ENCODE measurements at places on chromosomes 1 and 21.

DNA sequence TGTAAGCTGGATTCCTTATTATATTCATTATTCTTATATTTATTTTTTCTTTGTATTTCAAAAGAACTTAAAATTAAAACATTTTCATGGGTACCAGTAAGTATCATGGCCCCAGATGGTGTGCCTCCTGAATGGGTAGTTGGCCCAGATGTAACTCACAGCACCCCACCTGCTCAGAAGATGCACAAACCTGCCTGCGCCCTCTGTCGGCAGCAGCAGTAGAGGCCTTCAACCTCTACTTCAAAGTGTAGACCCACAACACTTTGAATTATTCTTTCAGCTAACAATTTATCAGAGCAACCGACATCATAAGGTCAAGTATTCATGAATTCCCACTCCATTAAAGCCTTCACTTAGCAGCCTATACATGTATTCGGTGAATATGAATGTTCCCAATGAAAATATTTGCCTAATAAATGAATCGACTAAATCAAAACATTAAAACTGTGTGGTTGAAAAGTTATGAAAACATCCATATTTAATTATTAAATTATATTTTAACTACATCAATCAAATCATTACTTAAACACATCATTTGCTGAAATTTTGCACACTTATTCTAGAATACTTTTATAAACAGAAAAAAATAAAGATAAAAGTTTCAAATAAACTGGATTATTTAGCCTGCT is 25.4 kb downstream of the PIGM start:
- peak; percentile 73 for DNase-seq

GRCh38 chr1:98119796-98120195 is 199.0 kb upstream of the DPYD start:
- peak; percentile 79 for DNase-seq

DNA sequence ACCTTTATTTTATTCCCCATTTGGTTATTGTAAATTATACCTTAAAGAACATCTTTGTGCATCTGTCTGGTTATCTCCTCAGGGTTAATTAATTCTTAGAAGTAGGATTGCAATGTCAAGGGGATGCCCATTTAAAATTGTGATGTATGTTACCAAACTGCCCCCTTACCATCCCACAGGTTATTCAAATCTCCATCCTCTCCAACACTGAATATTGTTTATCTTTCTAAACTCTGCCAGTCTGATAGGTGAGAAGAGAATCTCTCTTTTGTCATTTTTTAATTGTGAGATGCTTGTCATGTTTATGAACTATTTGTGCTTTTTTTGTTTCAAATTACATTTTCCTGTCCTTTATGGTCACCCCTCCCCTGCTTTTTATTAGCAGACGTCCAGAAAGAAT is 55.8 kb downstream of the VWA5B1 start:
- no peak for DNase-seq

- no peak for DNase-seq
These were observed 9.2 kb downstream of the IL12RB2 start for GRCh38 chr1:67316918-67317317.

- DNase-seq: no peak
These were observed 192.5 kb upstream of the GREM2 start for GRCh38 chr1:240804475-240804874.

DNA sequence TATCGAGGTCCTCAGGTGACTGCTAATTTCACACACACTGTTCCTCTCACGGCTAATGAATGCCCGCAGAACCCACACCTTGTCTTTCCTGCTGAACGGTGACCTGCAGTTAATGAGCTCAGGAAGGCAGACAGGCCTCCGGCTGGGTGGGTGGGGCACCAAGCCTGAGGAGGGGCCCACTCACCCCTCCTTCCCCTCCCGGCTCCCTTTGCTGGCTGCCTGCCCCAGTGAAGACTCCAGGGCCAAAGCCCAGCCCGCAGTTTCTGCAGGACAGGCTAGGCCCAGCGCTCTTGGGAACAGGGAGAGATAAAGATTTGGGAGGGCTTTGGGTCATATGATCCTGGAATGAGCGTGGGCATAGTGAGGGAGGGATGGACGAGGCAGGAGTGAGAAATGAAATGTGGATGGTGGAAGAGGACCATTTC is 26.4 kb downstream of the FOXO6 start:
- DNase-seq: peak; percentile 89

DNA sequence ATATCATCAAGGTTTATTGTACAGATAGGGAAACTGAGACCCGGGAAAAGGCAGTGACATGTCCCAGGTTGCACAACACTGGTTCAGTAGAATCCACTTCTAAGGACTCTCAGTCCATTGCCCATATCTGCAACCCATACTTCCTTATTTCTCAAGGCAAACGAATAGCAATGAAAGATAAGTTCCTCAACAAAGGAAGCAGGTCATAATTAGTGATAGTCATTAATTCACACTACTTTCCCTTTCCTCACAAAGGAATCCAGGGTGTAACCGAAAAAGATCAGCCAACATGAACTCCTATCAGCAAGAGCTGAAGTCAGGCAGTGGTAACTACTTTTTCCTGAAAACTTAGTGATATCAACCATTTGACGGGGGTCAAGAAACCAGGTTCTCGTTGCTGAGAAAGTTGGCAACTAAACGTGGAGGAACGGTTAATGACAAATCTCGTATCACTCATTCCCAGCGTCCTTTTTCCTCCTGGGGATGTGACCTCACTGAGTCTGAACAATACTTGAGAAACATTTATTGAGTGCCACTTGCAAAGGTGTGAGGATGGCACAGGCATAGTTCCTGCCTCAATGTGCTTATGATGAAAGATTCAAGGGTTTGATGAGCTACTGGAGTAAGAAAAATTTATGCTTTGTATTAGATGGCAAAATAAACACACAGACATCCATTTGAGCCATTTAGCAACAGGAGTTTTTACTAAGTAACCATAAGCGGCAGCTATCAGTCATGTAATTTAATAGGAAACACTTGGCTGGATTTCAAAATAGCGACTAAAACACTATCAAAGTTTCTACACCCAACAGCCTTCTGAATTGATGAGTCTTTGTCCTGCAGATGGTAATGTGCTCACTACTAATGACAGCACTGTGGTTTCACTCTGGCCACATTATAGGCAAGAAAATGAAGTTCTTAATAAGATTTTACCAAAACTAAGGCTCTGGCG is 82.3 kb downstream of the PLPP3 start:
- DNase-seq: no peak

- DNase-seq: no peak
These were observed 5.6 kb downstream of the TBX19 start for GRCh38 chr1:168285971-168286927.

DNA sequence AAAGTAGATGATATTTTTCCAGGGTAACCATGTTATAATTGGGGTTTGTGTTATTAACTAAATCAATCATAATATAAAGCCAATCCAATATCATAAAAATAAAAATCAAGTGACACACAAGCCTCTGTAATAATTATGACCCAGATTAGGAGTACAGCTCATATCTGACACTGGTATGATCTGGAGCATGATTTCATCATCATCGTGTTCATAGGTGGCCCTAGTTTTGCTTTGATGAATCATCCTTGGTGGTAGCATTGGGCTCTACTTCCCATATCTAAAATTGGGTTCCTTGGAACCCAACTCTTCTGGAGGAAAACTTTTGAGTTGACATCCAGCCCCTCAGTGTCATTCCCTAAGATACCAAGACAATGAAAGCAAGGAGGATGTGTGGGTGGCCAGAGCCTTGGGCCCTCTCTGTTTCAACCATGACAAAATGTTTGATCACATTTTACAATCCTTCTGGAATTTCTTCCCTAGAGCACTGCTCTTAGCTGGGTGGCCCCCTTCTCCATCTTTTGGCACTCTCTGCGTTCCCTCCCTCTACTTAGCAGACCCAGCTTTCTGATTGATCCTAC is 37.0 kb upstream of the ENAH start:
- no peak for DNase-seq

GRCh38 chr1:203098914-203099520 is 13.2 kb upstream of the MYOG start:
- DNase-seq: no peak

- DNase-seq: no peak
These were observed 60.4 kb downstream of the VANGL2 start for GRCh38 chr1:160460683-160461287.

- DNase-seq: no peak
These were observed 317.6 kb upstream of the PLD5 start for GRCh38 chr1:242842094-242842493.

GRCh38 chr1:176211396-176212165 is 4.5 kb upstream of the COP1 start:
- DNase-seq: no peak

- DNase-seq: no peak
These were observed 1.1 kb downstream of the ICMT start for GRCh38 chr1:6234502-6235295.

GRCh38 chr1:27561124-27561899 is 42.6 kb downstream of the AHDC1 start:
- DNase-seq: no peak

- DNase-seq: no peak
These were observed 31.8 kb downstream of the ZNF644 start for GRCh38 chr1:90989990-90990389.

DNA sequence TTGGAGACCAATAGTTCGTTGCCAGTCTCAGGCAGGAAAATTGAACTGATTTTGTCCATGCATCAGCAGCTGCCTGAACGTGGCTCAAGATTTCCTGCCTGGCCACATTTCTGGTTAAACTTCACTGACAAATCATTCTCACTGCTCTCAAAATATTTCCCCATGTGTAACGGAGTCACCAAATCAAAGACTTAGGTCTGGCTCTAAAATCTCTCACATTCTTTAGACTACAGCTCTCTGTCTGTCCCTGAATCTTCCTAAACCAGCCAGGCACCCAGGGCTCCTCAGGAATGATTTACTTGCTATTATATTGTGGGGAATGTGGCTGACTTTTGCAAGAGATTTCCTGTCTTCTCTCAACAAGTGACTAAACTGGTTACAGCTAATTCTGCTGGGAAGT is 49.2 kb upstream of the GJA8 start:
- DNase-seq: no peak

- no peak for DNase-seq
These were observed 142.1 kb downstream of the KCNT2 start for GRCh38 chr1:196466166-196466565.

DNA sequence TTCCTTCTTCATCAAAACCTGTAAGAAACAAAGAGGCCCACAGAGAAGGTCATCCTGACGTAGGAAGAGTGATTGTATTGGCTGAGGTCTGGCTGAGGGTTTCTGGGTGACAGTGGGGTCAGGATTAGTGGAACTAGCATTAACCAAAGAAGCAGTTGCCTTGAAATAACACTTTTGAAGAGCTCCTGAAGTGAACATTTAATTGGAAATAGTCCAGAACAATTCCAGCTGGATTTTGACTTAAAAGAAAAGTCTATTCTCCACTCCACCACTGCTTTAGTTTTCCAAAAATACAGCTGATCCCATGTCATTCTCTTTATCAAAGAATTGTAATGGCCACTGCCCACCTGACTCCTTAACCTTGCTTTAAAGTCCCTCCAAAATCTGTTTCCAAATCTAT is 27.7 kb downstream of the CASQ2 start:
- DNase-seq: no peak

- no peak for DNase-seq
These were observed 2.8 kb upstream of the PHLDA3 start for GRCh38 chr1:201471772-201472171.

DNA sequence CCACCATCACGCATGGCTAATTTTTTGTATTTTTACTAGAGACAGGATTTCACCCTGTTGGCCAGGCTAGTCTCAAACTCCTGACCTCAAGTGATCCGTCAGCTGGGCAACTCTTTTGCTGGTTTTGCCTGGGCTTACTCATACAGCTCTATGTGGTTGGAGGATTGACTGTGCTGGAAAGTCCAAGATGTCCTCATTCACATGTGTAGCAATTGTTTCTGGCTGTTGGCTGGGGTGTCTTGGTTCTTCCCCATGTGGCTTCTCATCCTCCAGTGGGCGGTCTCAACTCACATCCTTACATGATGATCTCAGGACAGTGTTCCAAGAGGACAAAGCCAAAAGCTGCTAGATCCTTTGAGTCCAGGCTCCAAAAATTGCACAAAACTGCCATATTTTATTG is 53.3 kb downstream of the TEX35 start:
- no peak for DNase-seq

DNA sequence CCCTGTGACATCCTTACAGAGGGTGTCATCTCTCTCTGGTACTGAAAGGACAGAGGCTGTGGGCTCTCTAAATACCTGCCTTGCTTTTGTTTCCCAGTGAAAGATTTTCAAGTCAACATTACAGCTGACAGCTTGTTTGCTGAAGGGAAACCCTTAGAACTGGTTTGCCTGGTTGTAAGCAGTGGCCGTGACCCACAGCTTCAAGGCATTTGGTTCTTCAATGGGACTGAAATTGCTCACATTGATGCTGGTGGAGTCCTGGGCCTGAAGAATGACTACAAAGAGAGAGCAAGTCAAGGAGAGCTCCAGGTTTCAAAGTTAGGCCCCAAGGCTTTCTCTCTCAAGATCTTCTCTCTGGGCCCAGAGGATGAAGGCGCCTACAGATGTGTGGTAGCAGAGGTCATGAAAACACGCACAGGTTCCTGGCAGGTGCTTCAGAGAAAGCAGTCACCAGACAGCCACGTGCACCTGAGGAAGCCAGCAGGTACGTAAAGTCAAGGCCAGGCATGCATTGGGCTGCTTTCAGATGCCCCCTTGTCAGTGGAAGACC is 11.8 kb downstream of the CD101 start:
- DNase-seq: no peak

GRCh38 chr1:77134359-77134758 is 84.9 kb downstream of the PIGK start:
- DNase-seq: no peak

GRCh38 chr1:52628614-52629324 is 4.2 kb upstream of the SHISAL2A start:
- no peak for DNase-seq

- DNase-seq: no peak
These were observed 15.1 kb downstream of the ERRFI1 start for GRCh38 chr1:8011016-8011415.

- no peak for DNase-seq
These were observed 48.2 kb upstream of the IRF2BP2 start for GRCh38 chr1:234658138-234658537.

DNA sequence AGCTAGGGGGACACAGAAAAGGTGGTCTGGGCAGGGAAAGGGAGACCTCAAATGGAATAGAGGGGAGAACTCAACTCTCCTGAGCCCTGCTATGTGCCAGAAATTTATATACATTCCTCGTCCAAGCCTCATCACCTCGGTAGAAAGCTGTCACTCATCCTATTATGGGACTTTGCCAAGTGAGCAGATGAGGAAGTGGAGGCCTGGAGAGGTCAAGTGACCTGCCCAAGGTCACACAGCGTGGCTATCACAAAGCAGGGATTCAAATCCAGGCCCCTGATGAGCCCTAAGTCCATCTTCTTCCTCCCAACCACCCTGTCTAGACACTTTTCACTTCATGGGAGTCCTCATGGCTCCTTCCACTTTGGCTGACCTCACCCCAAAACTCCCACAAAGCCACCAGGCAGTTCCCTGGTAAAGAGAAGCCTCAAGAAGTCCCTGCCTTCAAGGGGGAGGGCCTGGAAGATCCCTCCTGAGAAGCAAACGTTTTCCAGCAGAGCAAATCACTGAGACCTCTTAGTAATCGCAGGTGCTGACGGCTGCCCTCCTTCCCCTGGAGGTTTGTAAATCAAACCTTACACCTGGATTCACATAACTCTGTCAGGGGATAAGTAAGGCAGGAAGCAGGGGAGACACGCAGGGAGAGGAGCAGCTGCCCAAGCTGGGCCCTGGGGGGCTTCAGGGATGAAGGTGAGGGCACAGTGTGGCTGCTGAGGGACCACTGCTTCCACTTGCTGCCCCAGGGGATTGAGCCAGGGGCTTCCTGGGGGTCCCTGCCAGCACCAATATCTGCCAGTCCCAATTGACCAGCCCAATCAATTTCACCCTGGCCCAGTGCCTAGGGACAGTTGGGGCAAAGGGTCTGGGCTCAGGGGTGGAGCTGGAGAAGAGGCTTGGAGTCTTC is 351.2 kb downstream of the MATN1 start:
- no peak for DNase-seq

GRCh38 chr1:41849211-41849759 is 69.4 kb downstream of the HIVEP3 start:
- no peak for DNase-seq
